CD4-positive, alpha-beta T cell treated with Interleukin-6 at 100 ng/mL for 8 hours (primary cell): ENCODE measurements at places on chromosomes 6 and 20.

GRCh38 chr20:50525681-50526080, 15.5 kb downstream of the PTPN1 start:
- no peak for DNase-seq

- no peak for DNase-seq
These were observed 124.8 kb downstream of the INSM1 start for GRCh38 chr20:20492521-20493332.

- DNase-seq = no peak
These were observed 31.4 kb upstream of the SIRPG start for GRCh38 chr20:1688886-1689538.

DNA sequence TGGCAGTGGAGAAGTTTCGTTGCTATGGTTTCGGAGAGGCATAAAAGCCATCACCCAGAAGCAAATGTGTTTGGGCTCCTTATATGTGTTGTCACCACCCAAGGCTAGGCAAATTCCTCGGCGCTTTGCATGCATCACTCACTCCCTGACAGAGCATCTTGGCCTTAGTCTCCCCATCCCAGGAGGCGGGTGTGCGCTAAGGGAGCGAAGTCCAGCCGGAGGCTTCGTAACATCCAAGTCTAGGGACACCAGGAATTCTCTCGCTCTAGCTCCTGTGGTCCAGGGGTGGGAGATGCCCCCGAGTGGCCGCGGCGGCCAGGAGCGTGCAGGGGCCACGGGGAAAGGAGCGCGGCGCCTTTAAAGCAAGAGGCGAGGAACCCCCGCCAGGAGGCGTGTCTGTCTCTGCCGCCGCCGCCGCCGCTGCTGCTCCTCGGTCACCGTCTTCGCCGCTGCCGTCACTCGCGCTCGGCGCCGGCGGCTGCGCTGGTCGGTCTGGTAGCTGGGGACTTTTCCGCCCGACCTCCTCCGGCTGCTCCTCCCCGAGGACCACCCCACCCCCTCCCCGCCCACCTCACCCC, at the start of gene GRIK2:
Gene GRIK2, plus strand, starts transcription at position 458 of the 578 bp plus-strand sequence.
- no peak for DNase-seq

GRCh38 chr6:113629975-113630737, 227.0 kb upstream of the MARCKS start:
- no peak for DNase-seq

DNA sequence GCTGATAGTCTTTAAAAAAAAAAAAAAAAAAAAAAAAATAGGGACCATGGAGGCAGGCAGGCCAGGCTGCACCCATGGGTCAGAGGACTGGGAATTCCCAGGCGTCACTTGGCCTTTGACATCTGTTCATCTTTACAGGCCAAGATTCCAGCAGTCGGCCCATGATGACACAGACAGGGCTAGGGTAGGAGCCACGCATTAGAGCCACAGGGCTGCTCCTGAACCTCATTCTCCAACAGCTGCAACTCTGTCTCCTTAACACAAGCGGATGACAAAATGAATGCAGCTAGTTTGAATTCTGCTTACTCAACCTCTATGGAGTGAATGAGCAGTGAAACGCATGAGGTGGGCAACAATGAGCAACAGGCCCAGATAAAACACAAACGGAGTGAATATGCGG, 126.4 kb downstream of the LY86 start:
- DNase-seq = no peak

DNA sequence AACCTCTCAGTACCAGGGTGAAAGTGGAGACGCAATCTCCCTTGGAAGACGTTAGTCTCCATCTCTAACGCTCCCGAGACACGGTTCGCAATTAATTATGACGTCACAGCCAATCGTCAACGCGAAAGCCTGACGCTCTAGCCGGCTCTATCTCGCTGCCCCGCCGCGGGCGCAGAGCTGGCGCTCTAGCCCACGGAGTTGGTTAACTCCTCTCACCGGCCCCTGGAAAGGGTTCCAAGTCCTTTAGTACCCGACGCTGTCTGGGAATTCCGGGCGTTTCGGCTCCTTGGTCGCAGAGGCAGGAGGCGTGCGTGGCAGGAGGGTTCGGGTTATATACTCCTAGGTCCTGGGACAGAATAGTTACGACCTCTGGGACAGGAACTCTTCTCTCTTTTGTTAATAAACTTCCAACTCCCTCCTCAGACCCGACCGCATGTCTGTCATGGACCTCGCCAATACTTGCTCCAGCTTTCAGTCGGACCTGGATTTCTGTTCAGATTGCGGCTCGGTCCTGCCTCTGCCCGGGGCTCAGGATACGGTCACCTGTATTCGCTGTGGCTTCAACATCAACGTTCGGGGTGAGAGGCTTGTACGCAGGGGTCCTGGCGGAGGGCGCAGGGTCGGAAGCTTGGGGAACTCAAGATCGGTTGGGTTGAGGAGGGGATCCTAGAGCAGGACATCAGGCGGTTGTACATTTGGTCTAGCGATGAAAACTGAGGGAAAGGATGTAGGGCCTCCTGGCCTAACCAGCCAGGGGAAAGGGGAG, at the start of gene POLR1H:
Gene POLR1H, plus strand, starts transcription at position 174 of the 766 bp plus-strand sequence. Its CDS starts 260 bp downstream, at position 434.
- peak; percentile 90 for DNase-seq

GRCh38 chr6:19478273-19478672, 358.9 kb upstream of the ID4 start:
- DNase-seq = no peak

DNA sequence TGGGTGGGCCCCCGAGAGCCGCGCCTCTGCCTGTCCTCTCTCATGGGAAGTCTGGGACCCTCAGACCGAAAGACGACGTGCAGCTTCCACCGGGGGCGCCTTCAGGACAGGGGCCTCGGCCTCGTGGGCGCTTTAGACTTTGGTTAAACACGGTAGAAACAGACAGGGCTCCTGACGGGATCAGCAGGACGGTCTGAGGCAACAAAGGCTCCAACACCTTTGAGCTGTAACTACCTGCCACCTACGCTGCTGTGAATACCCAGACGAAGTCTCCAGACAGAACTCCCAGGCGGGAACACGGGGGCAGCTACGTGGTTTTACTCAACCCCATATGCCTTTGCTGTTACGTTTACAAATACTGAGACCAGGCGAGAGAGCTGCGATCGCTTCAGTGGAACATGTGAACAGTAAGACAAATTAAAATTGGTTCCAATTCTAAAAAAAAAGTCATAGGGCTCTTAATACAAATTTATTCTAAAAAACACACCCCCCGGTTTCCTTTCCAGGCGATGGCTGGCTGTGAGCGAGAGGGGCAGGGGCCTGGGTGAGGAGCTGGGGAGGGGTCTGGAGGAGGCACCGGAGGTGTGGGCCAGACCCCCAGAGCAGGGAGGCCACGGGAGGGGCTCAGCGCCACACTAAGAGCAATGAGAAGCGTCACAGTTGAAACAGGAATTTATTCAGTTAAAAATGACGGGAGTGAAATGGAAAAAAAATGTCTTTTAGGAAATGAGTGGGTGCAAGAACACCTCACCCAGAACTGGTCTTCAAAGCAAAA, 453.2 kb downstream of the QKI start:
- no peak for DNase-seq

GRCh38 chr20:9736373-9736772, 102.5 kb downstream of the PAK5 start:
- no peak for DNase-seq

GRCh38 chr20:45370571-45371160, 7.5 kb downstream of the TP53TG5 start:
- DNase-seq = no peak

- no peak for DNase-seq
These were observed 42.3 kb downstream of the GPR63 start for GRCh38 chr6:96794980-96795379.

DNA sequence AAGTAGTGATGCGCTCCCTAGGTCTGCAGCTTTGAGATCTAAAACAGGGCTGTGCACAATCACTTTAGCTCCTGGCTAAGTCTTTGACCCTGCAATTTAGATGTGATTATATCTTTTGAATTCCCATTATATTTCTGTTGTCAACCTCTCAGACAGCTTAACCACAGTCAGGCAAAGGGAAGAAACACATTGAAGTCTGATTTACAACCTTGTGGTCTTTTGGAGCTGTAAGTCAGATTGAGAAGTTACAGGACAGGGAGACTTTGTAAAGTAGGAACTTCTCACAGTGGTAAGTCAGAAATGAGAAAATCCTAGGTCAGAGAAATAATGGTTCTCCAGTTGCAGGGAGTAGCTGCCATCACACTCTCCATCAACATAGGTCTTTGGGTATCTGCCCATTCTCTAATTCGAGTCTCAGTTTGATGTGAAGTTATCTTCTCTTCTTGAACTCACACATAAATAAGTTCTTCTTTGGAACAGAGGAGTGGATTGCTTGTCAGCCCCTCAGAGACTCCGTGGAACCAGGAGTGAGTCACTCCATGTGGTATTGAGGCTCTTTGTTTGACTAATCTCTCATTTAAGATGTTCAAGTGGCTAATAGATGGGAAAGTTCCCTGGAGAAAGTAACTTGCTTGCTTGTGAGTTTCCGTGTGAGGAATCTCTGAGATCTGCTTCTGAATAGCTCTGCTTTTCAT, 35.0 kb upstream of the SGK1 start:
- DNase-seq = no peak

GRCh38 chr6:106309766-106310373, 15.7 kb downstream of the ATG5 start:
- no peak for DNase-seq

GRCh38 chr6:31246051-31246521, 25.8 kb downstream of the HLA-C start:
- DNase-seq = no peak

DNA sequence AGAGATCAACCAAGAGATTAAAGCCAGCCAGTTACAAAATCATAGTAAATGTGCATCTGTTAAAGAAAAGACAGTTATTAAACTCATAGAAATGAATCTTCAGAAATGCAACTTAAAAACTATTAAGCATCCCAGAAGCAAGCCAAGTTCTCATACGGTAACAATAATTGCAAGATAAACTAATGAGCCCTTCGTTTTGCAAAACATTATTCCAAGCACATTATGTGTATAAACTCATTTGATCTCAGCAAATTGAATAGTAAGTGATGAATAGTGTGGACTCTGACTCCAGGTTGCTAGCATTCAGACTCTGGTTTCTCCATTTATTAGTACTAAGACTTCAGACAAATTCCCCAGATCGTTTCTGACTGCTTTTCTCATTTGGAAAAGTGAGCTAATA, 85.2 kb downstream of the SNAP25 start:
- DNase-seq = no peak

DNA sequence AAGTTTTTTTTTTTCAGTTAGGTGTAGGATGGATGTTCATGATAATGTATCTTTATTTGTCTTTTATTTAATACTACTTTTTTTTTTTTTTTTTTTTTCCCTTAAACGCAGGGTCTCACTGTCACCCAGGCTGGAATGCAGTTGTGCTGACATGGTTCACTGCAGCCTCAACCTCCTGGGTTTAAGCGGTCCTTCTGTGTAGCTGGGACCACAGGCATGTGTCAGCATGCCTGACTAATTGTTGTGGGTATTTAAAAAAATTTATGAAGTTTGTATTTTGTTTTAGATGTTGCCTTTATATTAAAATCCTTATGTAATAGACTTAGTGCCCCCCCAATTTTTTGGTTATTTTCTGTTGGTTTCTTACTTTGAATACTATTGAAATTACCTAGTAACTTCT, 42.6 kb downstream of the NCOA3 start:
- DNase-seq = no peak

DNA sequence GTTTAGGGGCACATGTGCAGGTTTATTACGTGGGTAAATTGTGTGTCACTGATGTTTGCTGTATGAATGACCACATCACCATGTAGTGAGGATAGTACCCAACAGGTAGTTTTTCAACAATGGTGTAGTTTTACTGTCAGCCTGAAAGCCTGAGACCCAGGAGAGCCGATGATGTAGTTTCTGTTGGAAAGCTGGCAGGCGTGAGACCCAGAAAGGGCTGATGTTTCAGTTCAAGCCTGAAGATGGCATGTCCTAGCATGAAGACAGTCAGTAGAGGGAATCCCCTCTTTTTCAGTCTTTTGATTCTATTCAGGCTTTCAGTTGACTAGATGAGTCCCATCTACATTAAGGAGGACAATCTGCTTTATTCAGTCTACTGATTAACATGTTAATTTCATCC, 96.7 kb downstream of the KLHL32 start:
- DNase-seq = no peak

GRCh38 chr6:154169193-154169847, 130.3 kb downstream of the OPRM1 start:
- DNase-seq = no peak

DNA sequence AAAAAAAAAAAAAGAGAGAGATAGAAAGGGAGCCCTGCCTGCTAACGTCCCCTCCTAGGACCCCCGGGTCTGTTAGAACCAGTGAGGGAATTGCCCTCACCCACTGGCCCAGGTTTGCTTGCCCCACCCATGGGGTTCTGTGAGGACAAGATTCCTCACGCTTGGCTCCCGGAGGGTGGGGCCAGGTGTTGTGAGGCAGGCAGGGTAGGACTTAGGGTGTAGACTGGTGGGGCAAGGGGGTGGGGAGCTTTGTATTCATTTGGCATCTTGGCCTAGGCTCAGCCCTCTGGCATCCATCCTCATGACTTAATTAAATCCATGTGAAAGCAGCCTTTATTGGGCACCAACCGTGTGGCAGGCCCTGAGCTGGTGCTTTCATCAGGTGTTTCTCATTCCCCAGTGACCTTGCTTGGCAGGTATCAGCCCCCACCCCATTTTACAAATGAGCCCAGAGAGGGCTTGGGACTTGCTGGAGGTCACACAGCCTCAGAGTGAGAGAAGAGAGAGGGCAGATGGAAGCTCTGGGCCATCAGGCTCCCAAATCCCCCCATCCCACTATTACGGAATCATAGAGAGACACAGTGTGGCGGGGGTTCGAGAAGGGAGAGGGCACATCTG, 19.0 kb downstream of the RAB44 start:
- no peak for DNase-seq

GRCh38 chr6:28000351-28001045, 43.5 kb downstream of the OR2B6 start:
- no peak for DNase-seq

DNA sequence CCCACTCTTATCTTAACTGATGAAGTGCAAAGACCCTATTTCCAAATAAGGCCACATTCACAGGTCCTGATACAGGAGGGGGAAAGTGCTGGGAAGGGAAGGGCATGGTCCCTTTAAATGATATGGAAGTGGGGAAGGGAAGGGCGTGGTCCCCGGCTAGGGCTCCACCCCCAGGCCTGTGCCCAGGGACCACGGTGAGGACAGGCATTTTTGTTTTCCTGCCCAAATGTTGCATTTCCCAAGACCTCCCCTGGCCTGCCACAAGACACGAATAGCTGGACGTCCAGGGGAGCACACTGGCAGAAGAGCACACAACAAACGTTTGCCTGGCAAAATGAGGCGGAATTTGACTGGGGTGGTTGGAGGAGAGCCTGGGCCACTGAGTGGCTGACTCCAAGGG, 16.1 kb upstream of the HFE start:
- DNase-seq = no peak

- no peak for DNase-seq
These were observed 4.1 kb upstream of the ADRM1 start for GRCh38 chr20:62298577-62299249.
